ENCODE measurements at places on chromosomes 2 and 18.

GRCh38 chr18:78080761-78081160, 831.1 kb downstream of the GALR1 start:
- no peak for DNase-seq

DNA sequence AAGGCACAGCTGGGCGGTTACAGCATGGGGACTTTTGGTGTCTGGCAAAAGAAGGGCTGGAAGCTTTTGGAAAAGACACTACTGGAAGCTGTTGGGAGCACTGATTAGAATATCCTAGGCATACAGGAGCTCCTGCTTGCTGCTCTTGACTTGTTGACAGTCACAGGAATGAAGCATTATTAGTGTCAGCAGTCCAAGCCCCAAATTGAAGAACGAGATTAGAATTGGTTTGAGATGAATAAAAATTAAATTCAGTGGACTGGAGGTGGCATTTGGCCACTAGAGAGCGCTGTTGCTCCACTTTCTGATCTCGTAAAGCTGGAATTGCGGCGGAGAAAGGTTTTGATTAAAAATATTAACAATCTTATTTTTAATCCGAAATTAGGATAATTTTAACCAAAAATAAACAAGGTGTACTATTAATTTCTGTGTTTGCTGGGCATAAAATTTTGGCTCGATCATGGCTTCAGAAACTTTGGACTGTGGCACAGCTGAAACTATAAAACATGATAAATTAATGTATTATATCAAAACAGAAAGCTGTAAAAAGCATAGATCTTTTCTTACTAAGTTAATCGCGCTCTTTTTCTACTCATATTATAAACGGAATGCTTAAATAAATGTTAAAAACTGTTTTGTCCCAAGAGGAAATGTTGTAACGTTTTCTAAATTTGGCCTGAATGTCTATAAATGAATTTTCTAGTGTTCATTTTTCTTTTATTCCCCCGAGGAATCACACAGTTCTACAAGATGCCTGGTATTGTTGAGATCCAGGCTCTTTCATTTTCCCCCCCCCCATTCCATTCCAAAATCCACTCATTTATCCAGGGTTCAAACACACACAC, 2.4 kb upstream of the HOXD8 start:
- peak; percentile 75 for DNase-seq

- DNase-seq, result no peak
Measured at GRCh38 chr18:10030816-10031541, 117.2 kb downstream of the VAPA start.

GRCh38 chr2:153059338-153060052, 341.1 kb downstream of the ARL6IP6 start:
- DNase-seq, result peak; percentile 38

- DNase-seq, result no peak
Measured at GRCh38 chr2:85413592-85414420, 3.6 kb upstream of the CAPG start.

GRCh38 chr2:16407358-16407757, 258.3 kb downstream of the CYRIA start:
- DNase-seq, result peak; percentile 33

- no peak for DNase-seq
Measured at GRCh38 chr2:6148882-6149281, 456.7 kb downstream of the SOX11 start.

DNA sequence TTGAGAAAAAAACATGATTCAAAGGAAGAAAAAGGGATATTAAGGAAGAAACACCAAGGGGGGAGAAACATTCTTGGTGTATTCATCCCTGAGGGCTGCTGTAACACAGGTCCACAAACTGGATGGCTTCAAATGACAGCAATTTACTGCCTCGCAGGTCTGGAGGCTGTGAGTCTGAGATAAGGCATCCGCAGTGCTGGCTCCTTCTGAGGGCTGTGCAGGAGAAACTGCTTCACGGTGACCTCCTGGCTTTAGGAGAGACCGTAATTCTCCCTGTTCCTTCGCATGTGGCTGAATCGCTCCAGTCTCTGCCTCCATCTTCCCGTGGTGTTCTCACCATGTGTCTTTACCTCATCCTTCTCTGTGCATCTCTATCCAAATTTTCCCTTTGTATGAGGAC, 490.7 kb downstream of the EIPR1 start:
- DNase-seq, result no peak

GRCh38 chr2:115596659-115597375, 1154.4 kb downstream of the DPP10 start:
- DNase-seq, result no peak

- no peak for DNase-seq
Measured at GRCh38 chr2:230348787-230349186, 21.8 kb downstream of the SP140L start.

GRCh38 chr18:79789091-79789891, 8.4 kb upstream of the KCNG2 start:
- DNase-seq, result no peak

- DNase-seq, result no peak
Measured at GRCh38 chr2:220999356-220999755, 572.7 kb downstream of the EPHA4 start.

- DNase-seq, result no peak
Measured at GRCh38 chr2:121232626-121233265, 52.3 kb downstream of the TFCP2L1 start.

DNA sequence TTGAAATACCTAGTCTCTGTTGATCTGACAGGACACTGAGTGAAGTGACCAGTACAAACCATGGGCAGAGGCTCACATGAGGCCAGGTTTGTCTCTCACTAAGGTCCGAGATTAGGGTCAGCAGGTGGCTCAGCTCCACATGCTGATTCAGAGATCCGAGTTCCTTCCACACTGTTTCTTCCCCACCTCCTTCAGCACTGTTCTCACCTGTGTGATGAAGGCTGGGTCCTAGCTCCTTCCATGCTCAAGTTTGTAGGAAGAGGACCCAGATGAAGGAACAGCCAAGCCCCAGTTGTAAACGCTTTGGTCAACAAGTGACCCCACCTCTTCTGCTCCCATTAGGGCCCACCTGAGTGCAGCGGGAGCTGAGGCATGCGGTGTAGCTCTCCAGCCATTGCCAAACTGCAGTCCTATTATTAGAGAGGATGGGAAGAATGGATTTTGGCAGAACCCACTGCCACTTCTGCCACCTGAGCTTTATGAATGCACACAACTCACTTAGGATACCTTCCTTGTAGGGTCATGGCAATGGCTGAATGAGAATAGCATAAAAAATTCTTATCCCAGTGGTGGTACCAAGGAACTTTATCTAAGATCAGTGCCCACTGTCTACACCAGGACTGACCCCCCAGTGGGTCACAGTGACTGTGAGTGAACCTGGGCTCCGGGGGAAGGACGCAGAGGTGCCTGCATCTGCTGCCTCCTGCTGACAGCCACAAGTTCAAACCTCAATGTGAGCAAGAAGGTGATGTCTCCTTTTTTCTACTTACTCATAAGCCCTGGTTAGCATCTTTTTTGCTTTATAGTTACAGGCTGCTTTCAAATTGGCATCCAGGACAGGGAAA, 324.8 kb upstream of the HS6ST1 start:
- no peak for DNase-seq

GRCh38 chr2:145055651-145056050, 535.7 kb upstream of the ZEB2 start:
- no peak for DNase-seq

- no peak for DNase-seq
Measured at GRCh38 chr2:219722276-219722879, 94.9 kb downstream of the SLC4A3 start.

DNA sequence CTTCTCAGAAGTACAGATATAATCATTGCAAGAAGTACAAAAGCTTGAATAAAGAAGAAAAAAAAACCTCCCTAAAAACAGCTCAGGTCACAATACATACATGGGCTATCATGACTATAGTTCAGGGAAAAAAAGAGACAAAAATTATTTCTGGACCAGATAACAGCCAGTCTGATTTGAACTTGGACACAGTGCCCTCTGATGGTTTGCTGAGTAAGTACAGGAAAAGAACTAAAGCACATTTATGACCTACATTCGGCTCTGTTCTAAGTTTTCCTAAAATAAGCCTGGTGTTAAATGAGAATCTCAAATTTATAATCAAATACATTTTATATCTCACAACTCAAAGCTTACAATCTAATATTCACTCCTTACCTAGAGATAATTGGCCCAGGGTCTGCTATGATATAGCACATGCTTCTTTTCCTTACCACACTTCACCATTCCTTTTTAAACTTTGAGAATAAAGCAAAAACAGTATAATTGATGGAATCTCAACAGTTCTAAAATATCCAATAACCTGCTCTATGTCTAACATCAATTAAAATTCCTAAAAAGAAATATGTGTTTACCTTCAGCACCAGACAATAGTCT, 81.1 kb downstream of the RAPH1 start:
- peak; percentile 27 for DNase-seq

- peak; percentile 83 for DNase-seq
Measured at GRCh38 chr2:234288974-234289455, 207.9 kb downstream of the ARL4C start.

GRCh38 chr2:54366487-54367280, 89.4 kb upstream of the SPTBN1 start:
- no peak for DNase-seq
